ENCODE measurements at places on chromosomes 7 and 10. TPM values are rescaled to one million over a fixed set of nuclear protein-coding genes. Genes with fewer than 3 reads are reported as not detected.

PLXNA4 gene
- 18.1 TPM for total RNA-seq

IFIT1 gene
- 31.0 TPM for total RNA-seq

PGAM2 gene
- 671 TPM for total RNA-seq

CFTR gene
- 0.11 TPM for total RNA-seq

ARHGAP22 gene
- 3.8 TPM for total RNA-seq

ITGA8 gene
- 1.7 TPM for total RNA-seq

NUTM2D gene
- 6.0 TPM for total RNA-seq

TRPV5 gene
- not detected for total RNA-seq

ANXA11 gene
- 390 TPM for total RNA-seq

TMEM236 gene
- total RNA-seq: 0.66 TPM

MGAM2 gene
- not detected for total RNA-seq

PI4K2A gene
- 12.4 TPM for total RNA-seq

GPR26 gene
- total RNA-seq: not detected

PLCE1 gene
- total RNA-seq: 11.2 TPM

CHCHD2 gene
- 468 TPM for total RNA-seq

MSS51 gene
- total RNA-seq: 5.9 TPM

RAPGEF5 gene
- 16.5 TPM for total RNA-seq

CCDC6 gene
- 16.4 TPM for total RNA-seq

NEUROG3 gene
- total RNA-seq: not detected

IKZF1 gene
- total RNA-seq: 2.1 TPM

SUGCT gene
- total RNA-seq: 5.0 TPM

MBLAC1 gene
- 2.0 TPM for total RNA-seq

NPVF gene
- total RNA-seq: not detected

HGF gene
- 2.3 TPM for total RNA-seq

HMX3 gene
- not detected for total RNA-seq

SLC35G1 gene
- 2.3 TPM for total RNA-seq

ENKUR gene
- not detected for total RNA-seq

MINDY4 gene
- total RNA-seq: 3.8 TPM

EMX2 gene
- total RNA-seq: 0.25 TPM

HIP1 gene
- 14.5 TPM for total RNA-seq

ENO4 gene
- not detected for total RNA-seq

HSPA12A gene
- 15.0 TPM for total RNA-seq

CTNNA3 gene
- total RNA-seq: 159 TPM

LRMDA gene
- 18.7 TPM for total RNA-seq

DNAJB9 gene
- total RNA-seq: 47.9 TPM

NDUFB2 gene
- total RNA-seq: 682 TPM

ACSL5 gene
- total RNA-seq: 5.6 TPM

ANXA8L1 gene
- total RNA-seq: not detected

KIAA1549 gene
- 2.1 TPM for total RNA-seq

IFIT2 gene
- total RNA-seq: 4.5 TPM

RINT1 gene
- 12.9 TPM for total RNA-seq

CALHM3 gene
- not detected for total RNA-seq

MCM10 gene
- total RNA-seq: 0.08 TPM

VENTX gene
- total RNA-seq: 0.33 TPM

NAT16 gene
- total RNA-seq: not detected
